ENCODE measurements at places on chromosomes 7 and 10. TPM values are rescaled to one million over a fixed set of nuclear protein-coding genes. Genes with fewer than 3 reads are reported as not detected.

- peak; percentile 73 for DNase-seq
These were observed 152.4 kb upstream of the ADO start for GRCh38 chr10:62652114-62652513.

GRCh38 chr10:75530299-75530698 lies 98.9 kb downstream of the LRMDA start:
- peak; percentile 69 for DNase-seq

DNA sequence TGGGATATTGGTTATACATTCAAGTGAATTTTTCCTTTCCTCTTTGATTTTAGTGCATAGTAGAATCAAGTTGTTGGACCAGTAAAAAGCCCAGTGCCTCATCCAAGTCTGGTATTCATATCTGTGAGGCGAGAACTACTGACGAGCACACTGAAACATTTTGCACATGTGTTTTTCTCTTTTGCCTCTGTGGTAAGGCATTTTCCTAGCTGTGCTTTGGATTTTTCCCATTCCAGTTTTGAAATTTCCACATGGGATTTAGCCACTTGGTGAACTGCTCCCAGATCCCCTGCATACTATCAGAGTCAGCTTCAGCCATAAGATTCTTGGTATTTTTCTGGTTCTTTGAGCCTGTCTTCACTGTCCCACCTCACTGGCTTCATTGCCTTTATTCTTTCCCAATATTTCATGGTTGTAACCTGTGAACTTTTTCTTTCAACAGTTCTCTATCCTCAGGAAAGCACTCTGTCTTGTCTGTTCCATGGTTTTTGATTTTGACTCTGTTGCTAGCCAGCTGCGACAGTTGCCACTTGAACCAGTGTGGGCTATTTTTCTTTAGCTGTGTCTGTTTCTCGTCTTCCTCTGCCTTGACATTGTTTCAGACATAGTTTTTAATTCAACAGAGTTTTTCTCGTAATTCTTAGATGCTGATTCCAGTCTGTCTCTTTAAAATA lies 239.0 kb downstream of the REEP3 start:
- no peak for DNase-seq

DNA sequence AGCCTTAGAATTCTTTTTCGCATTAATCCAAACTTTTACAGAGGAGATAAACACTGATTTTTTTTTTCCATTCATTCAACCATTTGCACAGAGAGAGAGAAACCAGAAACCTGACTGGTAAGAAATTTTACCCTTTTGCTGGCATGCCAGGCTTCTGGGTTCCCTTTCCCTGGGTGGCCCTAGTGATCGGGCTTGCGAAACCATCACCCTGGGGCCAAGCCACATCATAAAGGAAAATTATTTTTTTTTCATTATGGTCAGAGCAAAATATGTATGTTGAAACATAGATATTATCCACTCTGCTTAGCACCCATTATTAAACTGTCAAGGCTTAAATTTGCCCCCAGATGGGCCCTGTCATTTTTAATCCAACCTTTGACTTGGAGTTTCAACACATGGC lies 55.4 kb upstream of the INHBA start:
- no peak for DNase-seq

DNA sequence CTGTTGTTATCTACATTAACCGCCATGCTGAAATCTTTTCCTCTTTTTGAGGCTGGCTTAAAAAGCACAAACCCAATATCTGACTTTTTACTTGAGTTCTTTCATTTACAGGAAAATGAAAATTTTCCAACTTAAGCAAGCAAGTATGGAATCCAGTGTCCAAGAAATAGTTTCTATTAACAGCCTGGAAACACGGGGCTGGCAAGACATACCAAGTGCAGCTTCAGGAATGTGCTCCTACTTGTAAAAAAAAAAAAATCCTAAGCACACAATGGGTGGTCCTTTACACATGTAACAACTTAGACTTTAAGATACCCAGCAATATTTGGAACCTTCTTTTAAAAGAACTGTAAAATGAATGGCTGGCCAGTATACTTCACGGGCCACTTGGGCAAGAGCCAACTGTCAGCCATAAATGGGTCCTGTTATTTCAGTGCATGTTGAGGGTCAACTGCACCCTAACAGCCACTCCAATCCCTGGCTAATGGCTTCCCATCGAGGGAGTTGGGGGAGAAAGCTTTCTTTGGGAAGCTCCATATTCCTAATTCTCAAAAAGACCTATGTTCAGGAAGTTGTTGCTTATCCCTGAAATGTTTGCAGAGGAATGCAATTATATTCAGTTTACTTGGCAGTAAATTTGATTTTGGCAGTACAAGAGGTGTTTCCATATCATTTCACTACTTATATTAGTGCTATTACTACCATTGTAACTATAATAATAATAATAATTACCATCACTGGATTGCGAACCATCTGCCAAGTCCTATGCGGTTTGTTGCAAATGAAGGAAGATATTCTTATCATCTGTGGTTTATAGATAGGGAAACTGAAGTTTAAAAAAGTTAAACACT lies 236.4 kb upstream of the TMEM72 start:
- no peak for DNase-seq

GRCh38 chr10:93180482-93180931 lies 106.8 kb downstream of the CYP26A1 start:
- peak; percentile 90 for DNase-seq

GRCh38 chr7:44398953-44399574 lies 73.7 kb upstream of the CAMK2B start:
- DNase-seq = no peak

DNA sequence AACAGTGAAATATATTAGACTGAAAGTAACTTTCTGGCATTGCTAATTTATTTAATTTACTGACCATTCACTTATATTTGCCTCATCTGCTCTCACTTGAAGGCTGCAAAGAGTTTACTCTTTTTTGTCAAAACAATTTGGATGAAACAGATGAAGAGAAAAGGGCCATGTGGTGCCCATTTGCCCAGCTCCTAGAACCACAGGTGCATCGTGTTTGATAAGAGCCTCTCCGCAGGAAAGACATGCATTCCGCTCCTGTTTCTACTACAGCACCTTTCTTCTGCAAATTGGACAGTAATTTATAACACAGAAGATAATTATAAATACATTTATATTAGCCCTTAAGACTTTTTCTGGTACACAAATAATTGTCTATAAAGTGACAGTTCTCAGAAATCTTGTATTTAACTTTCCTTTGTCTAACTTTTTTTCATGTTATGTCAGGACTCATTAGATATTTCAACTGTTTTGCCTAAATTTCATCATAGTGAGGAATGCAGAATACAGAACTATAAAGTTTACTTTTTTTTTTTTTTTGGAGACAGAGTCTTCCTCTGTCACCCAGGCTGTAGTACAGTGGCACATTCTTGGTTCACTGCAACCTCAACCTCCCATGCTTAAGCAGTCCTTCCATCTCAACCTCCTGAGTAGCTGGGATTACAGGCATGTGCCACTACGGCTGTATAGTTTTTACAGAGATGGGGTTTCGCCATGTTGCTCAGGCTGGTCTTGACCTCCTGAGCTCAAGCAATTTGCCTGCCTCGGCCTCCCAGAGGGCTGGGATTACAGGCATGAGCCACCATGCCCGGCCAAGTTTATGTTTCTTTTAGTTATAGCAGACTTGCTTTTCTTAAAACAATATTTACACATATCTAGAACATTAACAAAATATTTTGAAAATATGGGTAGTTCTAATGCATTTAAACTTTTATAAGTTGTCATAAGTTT lies 869 bp downstream of the LAMB4 start:
- DNase-seq = no peak

- DNase-seq = no peak
These were observed 113.8 kb upstream of the EEPD1 start for GRCh38 chr7:36039243-36039642.

GRCh38 chr10:94591461-94592205 lies 46.0 kb downstream of the HELLS start:
- DNase-seq = no peak

DNA sequence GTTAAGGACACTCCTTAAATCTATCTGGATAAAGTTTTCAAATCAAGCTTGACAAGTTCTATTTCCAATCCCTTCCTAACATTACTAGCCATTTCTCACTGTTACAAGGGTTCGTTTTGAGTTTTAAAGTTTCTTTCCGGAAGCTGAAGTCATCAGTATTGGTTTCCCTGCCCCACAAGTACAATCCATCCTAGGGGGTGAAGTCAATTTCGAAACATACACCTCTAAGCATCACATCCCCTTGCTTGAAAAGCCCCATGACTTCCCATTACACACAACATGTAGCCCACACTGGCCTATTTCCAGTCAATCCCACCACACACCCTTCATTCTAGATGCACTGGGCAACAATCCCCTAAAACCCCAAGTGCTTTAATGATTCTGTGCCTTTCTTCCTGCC lies 13.0 kb downstream of the DPY19L1 start:
- no peak for DNase-seq

DNA sequence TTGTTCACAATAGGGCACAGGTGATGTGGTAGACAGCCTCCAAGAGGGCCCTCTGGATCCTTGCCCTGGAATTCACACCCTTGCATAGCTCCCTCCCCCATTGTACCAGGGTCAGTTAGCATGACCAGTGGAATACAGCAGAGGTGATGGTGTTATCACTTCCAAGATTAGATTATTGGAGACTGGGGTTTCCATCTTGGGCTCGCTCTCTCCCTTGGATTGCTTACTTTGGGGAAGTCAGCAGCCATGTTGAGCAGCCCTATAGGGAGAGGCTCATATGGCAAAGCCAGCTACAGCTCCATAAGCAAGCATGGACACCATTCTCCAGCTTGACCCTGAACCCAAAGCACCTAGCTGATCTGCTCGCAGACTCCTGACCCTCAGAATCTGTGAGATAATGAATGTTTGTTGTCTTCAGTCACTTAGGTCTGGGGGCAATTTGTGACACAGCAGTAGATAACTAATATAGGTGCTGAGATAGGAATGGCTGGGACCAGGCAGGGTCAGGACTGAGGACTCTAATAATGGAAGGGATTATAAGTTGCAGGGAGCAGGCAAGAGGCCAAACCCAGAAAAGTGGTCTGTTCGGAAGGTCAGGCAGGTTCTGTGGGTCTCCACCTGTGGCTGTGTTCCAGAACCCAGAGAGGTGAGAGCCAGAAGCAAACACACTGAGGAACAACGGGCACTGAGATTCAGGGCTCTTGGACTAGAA lies 22.9 kb downstream of the TBXAS1 start:
- DNase-seq = no peak

- DNase-seq = peak; percentile 62
These were observed 107.0 kb downstream of the VIM start for GRCh38 chr10:17335065-17335464.

- DNase-seq = peak; percentile 66
These were observed 142.4 kb upstream of the LYZL1 start for GRCh38 chr10:29146311-29147100.

DNA sequence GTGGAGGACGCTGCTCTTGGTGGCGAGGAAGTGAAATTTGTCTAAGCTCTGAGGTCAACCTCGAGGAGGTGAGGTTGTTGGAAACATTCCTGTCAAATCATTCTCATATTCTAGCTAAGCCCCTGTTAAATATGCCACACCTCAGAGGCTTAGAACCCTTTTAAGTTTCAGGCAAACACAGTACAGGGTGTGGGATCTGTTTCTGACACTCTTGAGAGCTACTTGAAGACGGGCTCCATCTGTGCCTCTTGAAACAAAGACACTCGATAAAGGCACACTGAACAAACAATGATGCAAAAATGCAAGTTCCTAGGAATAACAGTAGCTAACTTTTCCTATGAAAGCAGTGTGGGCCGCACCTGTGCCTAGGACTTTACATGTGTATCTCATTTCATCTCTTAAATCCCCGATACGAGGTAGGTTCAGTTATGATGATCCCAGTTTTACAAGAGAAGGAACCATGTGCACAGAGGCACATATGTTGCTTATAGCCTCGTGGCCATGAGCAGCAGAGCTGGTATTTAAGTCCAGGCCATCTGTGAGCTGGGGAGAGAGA lies 299.2 kb downstream of the CCDC3 start:
- no peak for DNase-seq

- no peak for DNase-seq
These were observed 43.8 kb upstream of the ARID5B start for GRCh38 chr10:61857746-61858145.

- DNase-seq = no peak
These were observed 974 bp downstream of the KIF11 start for GRCh38 chr10:92593619-92594588.

- DNase-seq = no peak
These were observed 29.4 kb downstream of the CTBP2 start for GRCh38 chr10:125130916-125131315.

DNA sequence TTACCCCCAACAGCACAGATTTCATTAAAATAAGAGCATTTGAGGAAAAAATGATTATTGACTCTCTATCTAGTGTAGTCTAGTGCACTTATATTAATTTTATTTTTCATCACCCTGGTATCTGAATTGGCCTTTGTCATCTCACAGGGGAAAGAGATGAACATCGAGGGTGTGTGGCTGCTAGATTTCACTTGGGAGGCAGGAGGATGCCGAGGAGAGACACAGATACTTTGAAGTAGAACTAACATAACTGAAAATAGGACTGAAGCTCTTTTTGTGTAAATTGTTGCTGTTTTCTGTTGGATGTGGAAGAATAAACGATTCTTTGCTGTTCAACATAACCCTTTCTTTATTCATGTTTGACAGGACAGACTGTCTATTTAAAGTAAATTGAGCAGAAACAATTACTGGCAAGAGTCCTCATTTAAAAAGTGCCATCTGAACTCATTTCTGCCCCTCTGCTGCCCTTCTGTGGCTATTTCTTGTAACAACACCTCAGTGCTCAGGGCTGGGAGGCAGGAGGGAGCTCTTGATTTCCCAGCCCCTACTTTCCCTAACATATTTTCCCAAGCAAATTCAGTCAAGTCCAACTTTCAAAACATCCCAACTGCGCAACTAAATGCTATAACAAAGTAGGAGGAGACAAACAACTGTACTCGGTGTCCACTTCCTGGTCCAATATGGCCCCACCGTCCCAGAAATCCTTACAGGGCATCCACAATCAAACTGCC lies 15.6 kb downstream of the LYZL1 start:
- peak; percentile 83 for DNase-seq

- no peak for DNase-seq
These were observed 24.6 kb downstream of the TYW1 start for GRCh38 chr7:67021260-67021659.

GRCh38 chr7:30845426-30846135 lies 66.1 kb upstream of the AQP1 start:
- peak; percentile 78 for DNase-seq

GRCh38 chr7:117588352-117588794 lies 108.5 kb downstream of the CFTR start:
- no peak for DNase-seq

CALHM3 gene
- total RNA-seq = 6.8 TPM

JAKMIP3 gene
- total RNA-seq = not detected

CNPY1 gene
- not detected for total RNA-seq

CTAGE8 gene
- 0.39 TPM for total RNA-seq

SLC13A4 gene
- not detected for total RNA-seq

NUTM2E gene
- total RNA-seq = not detected

HOXA5 gene
- total RNA-seq = 5.6 TPM

ABCC2 gene
- 13.2 TPM for total RNA-seq

ATOH7 gene
- total RNA-seq = not detected

HSPA14 gene
- 38.7 TPM for total RNA-seq

GHRHR gene
- not detected for total RNA-seq

WEE2 gene
- total RNA-seq = not detected

CRTAC1 gene
- not detected for total RNA-seq

SMO gene
- total RNA-seq = 0.29 TPM

EPHB6 gene
- total RNA-seq = not detected

IQUB gene
- total RNA-seq = 0.39 TPM

C10orf90 gene
- 0.88 TPM for total RNA-seq

Measured in RPMI7951 (cell line).